ENCODE measurements at places on chromosomes 5 and 9.

DNA sequence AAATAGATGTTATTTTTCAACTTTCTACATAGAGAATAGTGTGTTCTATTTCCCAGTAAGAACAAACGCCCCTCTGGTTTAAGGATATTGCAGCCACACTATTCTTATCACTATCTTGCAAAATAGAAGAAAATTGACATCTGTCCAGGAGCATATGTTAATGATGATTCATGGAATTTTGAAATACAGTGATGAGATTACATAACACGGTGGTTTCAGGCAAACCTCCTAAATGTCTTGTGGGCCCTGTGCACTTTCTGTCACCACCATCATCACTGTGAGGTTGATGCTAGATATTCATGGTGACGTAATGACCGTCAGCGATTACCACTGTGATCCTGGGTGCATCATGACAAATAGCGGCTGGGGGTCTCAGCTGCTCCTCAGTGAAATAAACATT, 48.1 kb downstream of the CFAP90 start:
- DNase-seq: no peak

- no peak for DNase-seq
These were observed 545 bp downstream of the HMGCS1 start for GRCh38 chr5:43312699-43313034.

GRCh38 chr9:94912700-94913249, 186.3 kb downstream of the AOPEP start:
- no peak for DNase-seq

- DNase-seq: no peak
These were observed 21.5 kb downstream of the SHB start for GRCh38 chr9:38047301-38048251.

DNA sequence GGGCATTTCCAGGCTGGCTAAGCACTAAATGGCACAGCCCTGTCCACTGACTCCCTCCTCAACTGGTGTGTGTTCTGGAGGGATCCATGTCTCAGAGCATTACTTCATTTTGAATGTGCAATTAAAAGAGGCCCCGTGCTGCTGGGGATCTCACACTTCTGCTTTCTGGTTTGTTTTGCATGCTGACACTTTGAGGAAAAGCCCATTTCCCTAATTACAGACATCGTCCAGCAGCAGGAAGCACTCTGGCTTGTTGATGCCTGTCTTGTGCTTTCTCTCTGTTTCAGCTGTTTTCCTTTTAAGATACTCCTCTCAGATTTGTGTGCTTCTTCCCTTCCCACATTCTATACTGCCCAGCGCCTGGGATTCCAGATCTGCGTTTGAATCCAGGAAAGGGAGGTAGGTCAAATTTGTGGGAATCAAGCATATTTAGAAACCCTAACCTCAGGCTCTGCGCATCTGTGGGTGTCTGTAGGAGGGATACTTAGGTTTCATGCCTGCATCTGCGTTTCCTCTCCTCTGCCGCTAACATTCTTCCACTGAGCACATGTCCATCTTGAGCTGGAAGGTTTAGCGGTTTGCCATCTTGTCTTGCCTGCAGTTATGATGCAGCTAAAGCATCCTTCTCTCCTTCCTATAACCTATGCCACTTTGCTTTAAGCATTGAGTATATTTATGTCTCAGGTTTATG, 25.7 kb downstream of the SYK start:
- no peak for DNase-seq

GRCh38 chr9:71765693-71766092, 2.6 kb downstream of the CEMIP2 start:
- no peak for DNase-seq

- no peak for DNase-seq
These were observed 84.5 kb downstream of the SLC1A1 start for GRCh38 chr9:4574657-4575243.

DNA sequence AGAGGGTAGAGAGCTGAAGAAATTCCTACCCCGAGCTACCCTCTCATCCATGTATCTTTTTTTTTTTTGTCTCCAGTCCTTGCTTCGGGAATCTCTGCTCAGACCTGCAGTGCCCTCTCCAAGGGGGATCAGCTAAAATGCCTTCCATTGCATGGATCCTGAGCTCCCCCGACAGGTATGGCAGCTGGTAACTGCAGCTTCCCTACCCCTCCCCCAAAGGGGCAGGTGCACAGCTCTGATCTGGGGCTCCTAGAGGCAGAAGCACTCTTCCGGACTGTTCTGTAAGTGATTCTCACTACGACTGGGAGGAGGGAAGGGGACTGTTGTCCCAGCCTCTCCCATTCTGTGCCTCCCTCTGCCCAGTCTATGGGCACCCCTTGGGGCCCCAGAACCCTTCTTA, 169.6 kb downstream of the MELK start:
- no peak for DNase-seq

DNA sequence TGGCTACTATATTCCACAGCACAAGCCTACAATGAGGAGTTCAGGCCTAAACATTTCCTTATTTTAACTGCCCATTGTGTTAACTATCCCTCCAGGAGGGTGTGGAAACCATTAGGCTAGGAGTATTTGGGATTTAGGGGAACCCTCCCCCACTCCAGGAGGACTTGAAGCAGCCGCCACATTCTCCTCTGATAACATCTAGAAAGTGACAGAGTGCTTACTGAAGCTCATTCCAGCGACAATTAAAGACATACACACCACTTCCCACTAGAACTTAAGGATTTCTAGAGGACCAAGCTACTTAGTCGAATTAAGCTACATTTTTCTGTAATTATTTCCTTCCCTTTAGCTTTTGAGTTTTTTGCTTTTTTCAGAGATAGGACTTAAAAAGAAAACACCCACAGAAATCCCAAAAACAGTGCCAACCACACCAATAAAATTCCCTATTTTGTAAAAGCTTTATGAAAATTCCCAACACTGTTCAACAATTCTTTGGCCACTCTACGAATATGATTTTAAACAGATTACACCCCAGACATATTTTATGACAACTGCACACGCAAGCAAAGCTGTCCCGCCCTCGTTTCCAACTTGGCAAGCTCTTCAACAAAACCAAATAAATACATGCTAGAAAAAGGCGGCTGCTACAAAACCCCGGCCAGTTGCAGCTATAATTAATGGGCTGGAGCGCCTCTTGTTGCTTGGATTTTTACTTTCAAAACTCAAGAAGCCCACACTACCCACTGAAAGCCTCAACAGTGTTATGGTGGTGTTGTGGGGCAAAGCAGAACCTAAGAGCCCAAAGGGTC, 4.5 kb downstream of the ROR2 start:
- DNase-seq: no peak

DNA sequence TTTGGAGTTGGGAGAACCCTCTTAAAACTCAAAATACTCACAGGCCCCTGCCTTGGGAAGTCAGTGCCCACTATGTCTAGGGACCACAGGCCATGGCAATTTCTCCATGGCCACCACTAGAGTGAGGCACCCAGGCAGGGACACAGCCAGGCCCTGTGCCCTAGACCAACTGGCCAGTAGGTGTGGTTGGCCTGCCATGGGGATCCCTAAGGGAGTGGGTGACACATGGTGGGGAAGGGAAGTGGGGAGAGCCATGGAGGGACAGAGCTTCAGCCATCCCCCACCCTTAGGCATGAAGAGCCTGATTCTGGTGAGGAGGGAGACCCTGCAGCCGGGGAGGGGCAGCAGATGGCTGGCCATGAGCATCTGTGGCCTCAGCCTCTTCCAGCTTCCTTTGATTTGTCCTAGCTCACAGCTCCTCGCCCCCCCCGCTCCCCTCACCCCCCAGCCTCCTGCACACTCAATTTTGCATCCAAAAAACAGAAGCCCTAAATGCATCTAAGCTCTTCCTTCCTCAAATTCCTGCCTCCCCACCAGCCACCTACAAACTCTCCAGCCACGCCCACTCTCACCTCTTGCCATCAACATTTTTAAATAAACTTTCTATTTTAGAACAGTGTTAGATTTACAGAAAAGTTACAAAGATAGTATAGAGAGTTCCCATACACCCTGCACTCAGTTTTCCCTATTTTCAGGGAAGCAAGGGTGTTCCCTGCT, 1.6 kb upstream of the DBN1 start:
- DNase-seq: no peak

GRCh38 chr5:141715346-141715905, 33.4 kb upstream of the ARAP3 start:
- no peak for DNase-seq

DNA sequence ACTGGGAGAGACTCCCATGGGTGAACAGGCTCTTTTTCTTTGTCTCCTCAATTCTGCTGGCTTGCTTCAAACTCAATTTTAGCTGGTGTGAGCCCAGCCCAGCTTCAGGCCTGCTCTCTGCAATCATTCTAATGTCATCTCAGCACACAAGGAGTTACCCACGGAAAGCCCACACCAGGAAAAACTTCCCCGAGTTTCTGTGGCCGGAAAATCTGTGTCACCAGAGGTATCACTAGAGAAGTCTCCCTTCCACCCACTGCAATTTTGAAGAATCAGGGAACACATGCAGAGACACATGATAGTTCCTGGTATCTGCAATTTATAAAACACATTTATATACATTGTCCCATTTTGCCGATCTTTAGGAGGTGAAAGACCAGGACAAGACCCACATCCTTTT, 13.5 kb upstream of the NDFIP1 start:
- no peak for DNase-seq

- no peak for DNase-seq
These were observed 5.8 kb downstream of the ECSCR start for GRCh38 chr5:139456776-139457175.

GRCh38 chr9:92325991-92326500, 293 bp downstream of the CENPP start:
- no peak for DNase-seq

- DNase-seq: no peak
These were observed 326.1 kb upstream of the IRX1 start for GRCh38 chr5:3269395-3270169.

GRCh38 chr5:38938973-38939372, 93.2 kb downstream of the OSMR start:
- no peak for DNase-seq

DNA sequence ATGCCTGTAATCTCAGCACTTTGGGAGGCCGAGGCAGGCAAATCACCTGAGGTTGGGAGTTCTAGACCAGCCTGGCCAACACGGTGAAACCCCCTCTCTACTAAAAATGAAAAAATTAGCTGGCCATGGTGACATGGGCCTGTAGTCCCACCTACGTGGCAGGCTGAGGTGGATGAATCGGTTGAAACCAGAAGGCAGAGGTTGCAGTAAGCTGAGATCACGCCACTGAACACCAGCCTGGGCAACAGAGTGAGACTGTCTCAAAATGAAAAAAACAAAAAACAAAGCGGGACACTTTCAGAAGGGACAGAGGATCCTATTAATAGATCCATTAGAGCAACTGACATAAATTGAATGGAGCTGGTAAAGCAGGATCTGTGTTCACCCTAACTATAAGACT, 89.6 kb upstream of the SGCD start:
- no peak for DNase-seq

Measured in hematopoietic multipotent progenitor cell treated with erythropoietin and hydrocortisone succinate and interleukin-3 and kit ligand, for 17 days (in vitro differentiated cells).